Mesenteric fat pad (tissue), 1 donor: ENCODE measurements at places on chromosomes 12 and 14.

- DNase-seq: peak; percentile 79
These were observed 41.1 kb downstream of the CYP46A1 start for GRCh38 chr14:99724939-99725773.

- no peak for DNase-seq
These were observed 58.1 kb upstream of the CCND2 start for GRCh38 chr12:4215229-4216186.

DNA sequence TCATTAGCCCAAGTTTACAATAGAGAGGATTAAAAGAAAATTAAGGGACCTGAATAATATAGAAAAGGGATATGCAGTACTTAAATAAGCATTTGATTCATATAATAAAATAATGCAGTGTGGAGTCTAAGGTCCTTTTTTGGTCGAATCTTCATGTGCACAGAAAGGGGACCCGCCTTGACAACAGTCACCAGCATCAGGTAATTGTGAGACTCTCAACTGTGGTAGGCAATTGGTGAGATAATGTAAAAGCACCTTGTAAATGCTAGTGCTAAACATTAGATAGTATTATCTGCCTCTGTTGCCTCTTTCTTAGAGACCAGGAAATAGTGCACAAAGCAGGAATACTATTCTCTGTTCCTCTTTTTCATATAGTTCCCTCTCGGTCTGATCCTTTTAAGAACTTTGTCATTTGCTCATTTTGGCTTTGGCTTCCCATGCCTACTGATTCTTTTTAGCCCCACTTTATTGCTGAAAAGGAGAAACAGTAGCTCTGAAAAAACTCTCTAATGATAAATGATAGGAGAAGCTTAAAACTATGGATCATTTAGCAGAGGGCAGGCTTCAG, 17.5 kb downstream of the CHPT1 start:
- no peak for DNase-seq

GRCh38 chr12:31737345-31737744, 8.5 kb upstream of the AMN1 start:
- no peak for DNase-seq
